ENCODE measurements at places on chromosomes 5 and 9. TPM values are rescaled to one million over a fixed set of nuclear protein-coding genes. Genes with fewer than 3 reads are reported as not detected.

Gene CCNB1
- total RNA-seq, result 320 TPM

Gene PRUNE2
- total RNA-seq, result 7.2 TPM

Gene TTC23L
- not detected for total RNA-seq

Gene G3BP1
- total RNA-seq, result 167 TPM

Gene FCN2
- total RNA-seq, result not detected

Gene PCDHGA5
- total RNA-seq, result 0.02 TPM

Gene KCNIP1
- 0.27 TPM for total RNA-seq

Gene PDGFRB
- total RNA-seq, result 23.5 TPM

Gene SLC46A2
- not detected for total RNA-seq

Gene BAAT
- total RNA-seq, result not detected

Gene KIF4B
- 0.07 TPM for total RNA-seq

Gene MAN1B1
- 145 TPM for total RNA-seq

Gene TAF11L5
- not detected for total RNA-seq

Gene SH3RF2
- total RNA-seq, result 7.6 TPM

Gene AJM1
- total RNA-seq, result 0.15 TPM

Gene NRARP
- not detected for total RNA-seq

Gene CNOT8
- 49.8 TPM for total RNA-seq

Gene PGM5
- total RNA-seq, result 1.1 TPM

Gene EPB41L4A
- not detected for total RNA-seq

Measured in M059J (cell line).